AG09319 (cell line): ENCODE measurements at places on chromosomes 7 and 10.
A peak's percentile ranks its signal among the peaks of the same experiment; 100 is the strongest.

DNA sequence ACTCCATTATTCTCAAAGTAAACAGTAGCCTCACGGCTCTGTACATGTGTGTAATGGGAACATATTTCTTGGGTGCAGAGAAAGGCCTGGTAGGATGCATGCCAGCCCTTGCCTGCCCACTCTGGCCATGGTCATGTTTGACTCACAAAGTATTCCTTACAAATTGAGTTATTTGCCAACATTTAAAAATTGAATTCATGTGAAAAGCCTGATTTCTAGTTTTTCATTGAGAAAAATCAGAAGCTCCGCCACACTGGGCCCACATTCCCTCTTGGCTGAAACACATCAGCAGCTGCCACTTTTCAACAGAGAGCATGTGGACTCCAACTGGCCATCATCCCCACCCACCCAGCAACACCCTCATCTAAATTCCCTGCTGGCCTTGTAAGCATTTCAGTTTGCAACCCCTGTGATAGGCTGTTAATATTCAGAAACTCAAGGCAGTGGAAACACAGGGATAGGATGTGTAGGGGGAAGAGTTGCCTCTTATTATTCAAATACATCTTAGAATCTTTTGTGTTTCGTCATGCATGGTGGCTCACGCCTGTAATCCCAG lies 40.9 kb downstream of the CDH23 start:
- no peak for DNase-seq

- DNase-seq: no peak
Observed at GRCh38 chr10:6128591-6129251, 39.9 kb downstream of the RBM17 start.

DNA sequence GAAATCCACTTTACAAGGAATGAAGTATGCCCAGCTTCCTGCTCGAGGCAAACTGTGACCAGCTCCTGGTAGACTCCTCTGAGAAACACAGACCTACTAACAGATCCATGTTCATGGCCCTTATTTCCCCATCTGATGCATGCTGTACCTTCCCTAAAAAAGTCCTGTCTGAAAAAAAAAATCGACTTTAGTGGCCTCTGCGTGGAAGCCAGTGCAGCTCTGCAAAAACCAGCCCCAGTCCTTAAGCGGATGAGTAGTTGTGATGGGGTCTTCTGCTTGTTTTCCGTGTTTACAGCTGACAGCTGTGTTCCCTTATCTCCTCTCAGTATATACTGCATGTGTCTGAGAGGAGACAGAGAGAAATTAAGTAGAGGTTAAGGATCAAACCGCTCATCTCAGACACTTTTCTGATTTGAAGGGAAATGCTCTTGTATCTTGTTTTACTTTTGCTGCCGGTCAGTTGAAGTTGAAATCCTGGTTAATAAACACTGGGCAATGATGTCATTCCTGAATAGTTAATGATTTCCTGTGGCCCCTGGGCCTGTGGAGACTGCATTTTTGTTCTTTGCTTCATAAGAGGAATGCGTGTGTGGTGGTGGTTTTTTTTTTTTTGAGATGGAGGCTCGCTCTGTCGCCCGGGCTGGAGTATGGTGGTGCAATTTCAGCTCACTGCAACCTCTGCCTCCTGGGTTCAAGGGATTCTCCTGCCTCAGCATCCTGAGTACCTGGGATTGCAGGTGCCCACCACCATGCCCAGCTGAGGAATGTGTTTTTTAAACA lies 67.6 kb downstream of the DOCK1 start:
- DNase-seq: peak; percentile 73

DNA sequence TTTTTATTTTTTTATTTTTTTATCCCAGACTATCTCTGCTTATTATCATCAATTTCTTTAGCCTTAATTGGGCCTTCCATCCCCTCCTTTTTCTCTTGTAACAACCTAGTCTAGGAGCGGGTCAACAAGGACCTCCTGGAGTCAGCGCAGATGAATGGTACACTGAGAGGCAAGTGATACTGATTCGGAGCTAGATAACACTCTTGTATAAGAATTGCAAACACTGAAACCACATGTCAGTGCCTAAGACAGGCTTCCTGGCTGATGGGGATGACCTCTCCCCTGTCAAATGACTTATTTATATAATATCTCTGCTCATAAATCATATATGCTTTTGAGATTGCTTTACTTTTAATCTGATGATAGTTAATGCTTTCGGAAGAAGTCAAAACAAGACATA lies 22.7 kb downstream of the BPGM start:
- DNase-seq: no peak

DNA sequence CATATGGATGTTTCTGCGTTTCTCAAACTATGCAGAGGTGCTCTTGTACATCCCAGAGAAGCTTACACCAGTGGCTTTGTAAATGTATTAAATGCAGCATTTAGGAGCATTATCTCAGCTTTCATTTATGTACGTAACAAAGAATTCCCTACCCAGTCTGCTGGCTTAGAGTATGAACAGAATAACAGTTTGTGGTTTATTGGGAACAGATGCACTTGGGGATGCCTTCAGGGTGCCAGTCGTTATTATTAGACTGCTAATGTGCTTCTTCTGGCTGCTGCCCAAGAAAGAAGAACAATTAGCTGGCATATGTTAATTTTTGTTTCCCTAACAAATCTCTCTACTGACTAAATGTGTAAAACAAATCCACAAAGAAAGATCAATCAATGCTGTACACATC lies 241.9 kb downstream of the FOXP2 start:
- DNase-seq: no peak

GRCh38 chr7:17239046-17239445 lies 59.4 kb upstream of the AHR start:
- DNase-seq: no peak

GRCh38 chr7:101575721-101576120 lies 53.4 kb downstream of the MYL10 start:
- no peak for DNase-seq

- DNase-seq: no peak
Observed at GRCh38 chr10:105243381-105243780, 602.3 kb downstream of the SORCS3 start.

GRCh38 chr7:95723583-95724180 lies 48.7 kb upstream of the DYNC1I1 start:
- peak; percentile 27 for DNase-seq

- DNase-seq: peak; percentile 87
Observed at GRCh38 chr10:63630931-63631680, 109.9 kb downstream of the REEP3 start.

- no peak for DNase-seq
Observed at GRCh38 chr10:69453795-69454194, 2.5 kb downstream of the TSPAN15 start.

GRCh38 chr10:103510791-103511752 lies 17.6 kb downstream of the NEURL1 start:
- DNase-seq: no peak

DNA sequence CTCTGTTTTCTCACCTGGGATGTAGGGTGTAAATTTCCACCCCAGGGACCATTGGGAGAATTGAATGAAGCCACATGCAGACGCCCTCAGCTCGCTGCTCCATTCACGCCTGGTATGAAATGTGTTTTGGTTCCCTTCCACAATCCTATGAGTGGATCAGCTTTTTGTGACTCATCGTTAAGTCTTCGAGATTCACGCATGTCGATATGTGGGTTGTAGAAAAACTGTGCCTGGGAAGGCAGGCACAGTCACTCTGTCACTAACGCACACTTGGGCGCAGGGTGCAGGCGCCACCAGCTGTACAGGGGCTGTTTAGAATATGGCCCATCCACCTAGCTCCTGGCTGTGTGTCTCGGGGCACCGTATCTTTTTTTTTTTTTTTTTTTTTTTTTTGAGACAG lies 64.2 kb upstream of the SH2B2 start:
- no peak for DNase-seq

- no peak for DNase-seq
Observed at GRCh38 chr7:69250958-69251357, 347.3 kb upstream of the AUTS2 start.

DNA sequence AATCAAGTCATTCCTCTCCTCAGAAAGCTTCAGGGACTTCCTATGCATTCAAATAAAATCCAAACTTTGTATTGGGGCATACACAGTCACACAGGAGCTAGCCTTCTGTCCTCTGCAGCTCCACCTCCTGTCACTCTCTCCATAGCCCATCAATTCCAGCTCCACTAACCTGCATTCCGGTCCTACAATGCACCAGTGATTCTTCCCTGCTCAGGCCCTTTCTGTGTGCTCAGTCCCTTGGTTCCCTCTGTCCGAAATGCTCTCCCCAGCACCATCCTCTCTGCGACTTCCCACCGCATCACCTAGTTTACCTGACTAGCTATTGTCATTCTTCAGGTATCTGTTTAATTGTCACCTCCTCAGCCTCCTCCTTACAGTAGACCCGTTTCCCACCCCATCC lies 26.4 kb upstream of the YAE1 start:
- DNase-seq: no peak

GRCh38 chr10:88114368-88114767 lies 250.9 kb downstream of the PTEN start:
- no peak for DNase-seq

DNA sequence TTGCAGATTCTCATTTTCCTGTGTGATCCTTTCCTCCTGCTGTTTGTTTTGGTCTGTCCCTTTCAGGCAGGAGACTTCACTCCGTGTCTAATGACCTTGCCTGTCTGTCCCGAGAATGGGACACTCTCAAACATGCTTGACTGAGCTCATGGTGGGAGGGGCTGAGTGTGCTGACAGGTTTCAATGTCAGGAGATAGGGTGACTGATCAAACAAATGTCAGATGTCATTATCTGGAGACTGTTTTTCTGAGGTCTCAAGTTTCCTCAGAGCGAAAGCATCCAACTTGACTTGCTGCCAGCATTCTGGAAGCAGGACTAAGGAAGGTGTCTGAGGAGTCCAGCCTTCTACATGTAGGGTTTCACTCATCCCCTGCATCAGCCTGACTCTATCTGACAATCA lies 228.8 kb upstream of the KIAA1217 start:
- no peak for DNase-seq
